ENCODE measurements at places on chromosomes 6 and 20.

DNA sequence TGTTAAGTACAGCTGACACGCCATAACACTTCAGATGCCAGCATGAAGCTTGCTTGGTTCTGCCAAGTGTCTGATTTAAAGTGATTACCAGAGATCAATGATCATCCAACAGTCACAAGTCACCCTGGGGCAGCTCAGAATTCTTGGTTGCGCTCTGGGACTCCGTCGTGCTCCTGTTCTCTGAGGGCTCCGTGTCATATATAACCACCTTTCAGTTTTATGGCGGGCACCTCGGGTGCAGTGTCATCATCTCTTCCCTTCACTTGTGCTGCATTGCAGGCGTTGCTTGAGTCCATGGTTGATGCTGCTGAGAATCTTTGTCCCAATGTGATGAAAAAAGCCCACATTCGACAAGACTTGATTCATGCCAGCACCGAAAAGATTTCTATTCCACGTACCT, 101.4 kb upstream of the SCGN start:
- DNase-seq, result no peak

DNA sequence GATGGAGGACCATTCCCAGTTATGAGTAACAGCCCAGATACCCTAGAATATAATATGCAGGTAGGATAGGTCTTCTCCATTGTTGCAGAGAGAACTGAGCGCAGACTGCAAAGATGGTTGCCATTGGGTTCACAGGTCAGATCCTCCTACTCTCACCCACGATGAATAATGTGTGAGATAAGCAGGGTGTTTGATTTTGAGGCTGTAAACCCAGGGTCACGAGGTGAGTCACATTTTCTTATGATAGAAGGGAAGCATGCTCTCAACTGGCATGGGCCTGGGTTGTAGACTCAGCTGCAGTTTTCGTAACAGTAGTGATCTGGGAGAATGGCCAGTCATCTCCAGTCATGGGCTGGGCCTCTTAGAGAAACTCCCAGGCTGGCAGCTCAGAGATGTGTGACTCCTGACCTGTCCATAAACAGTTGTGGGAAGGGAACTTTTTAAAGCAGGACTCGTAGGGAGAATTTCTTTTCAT, 74.2 kb downstream of the CD164 start:
- DNase-seq, result no peak

GRCh38 chr6:119830494-119831295, 481.1 kb upstream of the MAN1A1 start:
- no peak for DNase-seq

- DNase-seq, result peak; percentile 79
Measured at GRCh38 chr6:90274451-90275030, 22.1 kb downstream of the BACH2 start.

Data from activated T-helper 1 cell treated with Interleukin-2 at 50 U/mL for 16 hours (primary cell).